ENCODE measurements at places on chromosomes 7 and 10.

DNA sequence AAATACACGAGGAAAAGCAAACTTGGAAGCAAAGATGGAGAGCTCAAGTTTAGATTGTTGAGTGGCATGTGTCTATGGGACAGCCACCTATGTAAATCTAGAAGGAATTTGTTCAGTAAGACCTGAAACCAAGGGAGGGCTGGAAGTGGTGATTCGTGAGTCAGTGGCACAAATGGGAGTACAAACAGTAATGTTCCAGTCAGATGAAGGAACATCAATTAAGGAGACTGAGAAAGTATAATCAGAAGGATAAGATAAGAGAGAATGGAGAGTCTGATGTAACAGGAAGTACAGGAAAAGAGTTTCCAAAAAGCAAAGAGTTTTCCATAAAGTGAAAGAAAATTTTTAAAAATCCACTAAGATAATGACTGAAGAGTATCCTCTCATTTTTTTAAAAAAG lies 544.2 kb downstream of the KIF20B start:
- no peak for DNase-seq

DNA sequence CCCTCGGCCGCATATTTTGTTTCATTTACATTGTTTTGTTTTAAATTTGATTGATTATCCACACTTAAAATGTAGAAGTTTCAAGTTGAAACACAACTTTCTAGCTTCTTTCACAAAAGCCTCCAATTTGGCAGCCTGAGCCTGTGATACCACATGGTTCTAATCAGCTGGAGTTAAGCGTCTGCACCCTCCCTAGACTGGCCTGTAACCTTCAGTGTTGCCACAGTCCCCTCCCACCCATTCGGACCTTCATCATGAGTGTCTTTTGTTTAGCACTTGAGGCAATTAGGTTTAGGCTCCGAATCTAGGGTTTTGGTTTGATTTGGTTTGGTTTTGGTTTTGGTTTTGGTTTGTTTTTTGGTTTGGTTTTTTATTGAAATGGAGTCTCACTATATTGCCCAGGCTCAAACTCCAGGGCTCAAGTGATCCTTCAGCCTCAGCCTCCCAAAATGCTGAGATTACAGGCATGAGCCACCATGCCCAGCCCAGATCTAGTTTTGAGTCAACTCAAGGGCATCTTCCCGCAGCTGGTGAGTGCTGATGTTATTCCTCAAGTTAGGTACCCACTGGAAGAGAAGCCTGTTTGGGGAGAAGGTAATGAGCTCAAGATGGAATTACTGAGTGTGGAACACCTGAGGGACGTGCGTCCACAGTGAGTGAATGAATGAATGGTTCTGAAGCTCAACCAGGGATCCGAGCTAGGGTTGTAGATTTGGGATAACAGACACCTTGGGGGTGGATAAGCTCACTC lies 201.4 kb downstream of the HECW1 start:
- no peak for DNase-seq

DNA sequence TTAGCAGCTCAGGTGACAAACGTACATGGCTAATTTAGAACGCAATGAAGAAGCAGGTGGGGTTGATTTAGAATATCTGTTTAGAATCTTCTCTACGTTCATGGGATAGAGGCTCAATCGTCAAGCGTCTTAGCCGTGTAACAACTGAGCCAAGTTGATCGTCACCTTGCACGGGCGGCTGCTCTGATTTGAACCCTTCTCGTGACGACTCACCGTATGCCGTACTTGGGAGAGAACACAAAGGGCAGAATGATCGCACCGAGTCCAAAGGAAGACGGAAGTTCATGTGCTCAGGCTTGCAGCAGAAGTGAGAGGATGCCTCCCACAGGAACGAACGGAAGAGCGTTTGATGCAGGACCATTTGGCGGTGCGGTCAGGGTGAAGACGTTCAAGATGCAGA lies 108.3 kb upstream of the TCERG1L start:
- no peak for DNase-seq

- no peak for DNase-seq
These were observed 468.5 kb downstream of the PARD3 start for GRCh38 chr10:34346516-34347100.

GRCh38 chr7:14995774-14996173 lies 93.2 kb upstream of the DGKB start:
- no peak for DNase-seq

DNA sequence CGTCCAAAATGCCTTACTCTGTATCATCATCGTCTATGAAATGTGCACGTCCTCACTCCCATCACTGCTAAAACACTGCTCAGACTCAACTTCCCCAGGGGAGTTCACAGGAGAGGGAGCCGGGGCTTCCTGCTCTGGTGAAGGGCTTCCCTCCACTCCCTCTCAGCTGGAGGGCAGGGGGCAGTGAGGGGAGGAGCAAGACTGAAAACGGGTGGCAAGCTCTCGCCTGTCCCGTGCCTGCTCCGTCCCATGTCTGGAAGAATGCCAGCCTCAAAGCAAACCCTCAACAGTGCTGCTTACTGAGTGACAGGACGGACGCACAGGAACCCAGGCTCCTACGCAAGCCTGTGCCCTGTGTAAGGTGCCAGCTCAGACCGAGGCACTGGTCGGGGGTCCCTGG lies 25.1 kb downstream of the PRKAG2 start:
- DNase-seq = no peak

All from cortex of kidney (tissue), 1 donor.